Activated T-helper 1 cell treated with anti-CD3 and anti-CD28 coated beads, Interleukin-12 subunit alpha, Interleukin-12 subunit beta, Interleukin-2, Interleukin-4 antibody, amounts not matched to agents 30 ng/mL and 10 ng/mL and 1 ng/mL, durations not matched to agents 14 hours and 24 hours and 36 hours (primary cell): ENCODE measurements at places on chromosomes 7 and 10. TPM values are rescaled to one million over a fixed set of nuclear protein-coding genes. Genes with fewer than 3 reads are reported as not detected.

DNA sequence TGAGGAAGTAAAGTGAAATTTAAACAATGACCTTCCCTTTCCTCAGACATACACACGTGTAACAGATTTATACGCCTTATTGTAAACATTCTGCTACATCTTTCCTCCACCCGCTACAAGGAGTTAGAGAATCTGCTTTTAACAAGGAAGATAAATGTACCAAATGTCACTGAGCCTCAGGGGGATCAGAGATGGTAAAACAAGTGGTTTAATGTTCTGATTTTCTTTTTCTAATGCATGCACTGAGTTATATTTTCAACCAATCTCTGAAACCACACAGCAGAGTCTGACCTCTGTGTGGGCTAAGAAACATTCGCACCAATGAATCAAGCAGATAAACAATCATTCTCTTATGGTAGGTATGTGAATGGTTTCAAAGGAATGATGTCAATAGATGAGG, 599.5 kb downstream of the ARL4A start:
- H3K36me3 ChIP-seq = no peaks in the 10 kb centered on the region
- no peaks in the 10 kb centered on the region for H3K27me3 ChIP-seq
- H3K4me1 ChIP-seq = no peaks in the 10 kb centered on the region
- no peak overlapping the region for H3K27ac ChIP-seq

SHLD2 gene
- 41.3 and 42.1 TPM in 2 replicates for total RNA-seq

PRKAR2B gene
- 0.42 and 1.0 TPM in 2 replicates for total RNA-seq

- peaks cover 32% of the 10 kb centered on the region for H3K4me1 ChIP-seq
- H3K27ac ChIP-seq = no peak overlapping the region
- DNase-seq = no peak
- H3K36me3 ChIP-seq = no peaks in the 10 kb centered on the region
- H3K4me3 ChIP-seq = no peak overlapping the region
Measured at GRCh38 chr10:70652761-70653657, 19.3 kb upstream of the ADAMTS14 start.

EFCAB10 gene
- total RNA-seq = not detected in 2 replicates

- H3K27me3 ChIP-seq = peaks cover 43% of the 10 kb centered on the region
- H3K36me3 ChIP-seq = no peaks in the 10 kb centered on the region
- DNase-seq = no peak
- H3K27ac ChIP-seq = no peak overlapping the region
- H3K4me3 ChIP-seq = peak overlapping the region; percentile 49
Measured at GRCh38 chr10:17616403-17617030, 657 bp downstream of the HACD1 start.

DNA sequence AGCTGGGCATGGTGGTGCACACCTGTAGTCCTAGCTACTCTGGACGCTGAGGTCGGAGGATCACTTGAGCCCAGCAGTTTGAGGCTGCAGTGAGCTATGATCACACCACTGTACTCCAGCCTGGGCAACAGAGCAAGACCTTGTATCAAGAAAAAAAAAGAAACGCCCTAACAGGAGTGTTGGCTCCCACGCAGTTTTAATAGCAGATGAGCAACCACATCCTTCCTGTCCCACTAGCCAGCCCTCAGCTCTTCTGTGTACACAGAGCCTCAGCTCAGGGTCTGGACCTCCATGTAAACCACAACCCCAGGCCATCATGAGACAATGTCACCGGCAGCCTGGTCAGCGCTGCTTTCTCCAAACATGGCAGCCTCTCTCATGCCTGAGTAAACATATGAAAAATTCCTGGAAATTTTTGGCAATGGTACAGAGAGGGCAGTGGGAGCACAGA, 108.2 kb downstream of the PIP4K2A start:
- H3K4me3 ChIP-seq = peak overlapping the region; percentile 3
- peaks cover 39% of the 10 kb centered on the region for H3K36me3 ChIP-seq
- peaks cover 70% of the 10 kb centered on the region for H3K4me1 ChIP-seq
- H3K27ac ChIP-seq = no peak overlapping the region

DNA sequence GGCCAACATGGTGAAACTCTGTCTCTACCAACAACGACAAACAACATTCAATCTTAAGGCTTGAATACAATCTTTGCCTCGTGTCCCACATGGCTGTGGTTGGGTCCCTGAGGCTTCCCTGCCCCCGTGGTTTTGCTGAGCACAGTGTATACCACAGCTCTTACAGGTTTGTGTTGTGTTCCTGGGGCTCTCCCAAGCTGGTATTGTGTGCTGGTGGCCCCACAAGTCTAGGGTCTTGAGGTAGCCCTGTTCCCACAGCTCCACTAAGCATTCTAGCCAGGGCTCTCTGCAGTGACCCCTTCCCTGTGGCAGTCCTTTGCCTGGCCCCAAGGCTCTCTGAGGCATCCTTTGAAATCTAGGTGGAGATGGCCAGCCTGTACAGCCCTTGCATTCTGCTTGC, 68.0 kb upstream of the CCNY start:
- DNase-seq = no peak
- H3K36me3 ChIP-seq = no peaks in the 10 kb centered on the region
- no peaks in the 10 kb centered on the region for H3K27me3 ChIP-seq
- H3K4me3 ChIP-seq = no peak overlapping the region
- H3K27ac ChIP-seq = no peak overlapping the region

COL13A1 gene
- total RNA-seq = not detected in 2 replicates

SLC39A12 gene
- not detected in 2 replicates for total RNA-seq

KCNH2 gene
- 0.20 and 0.49 TPM in 2 replicates for total RNA-seq

GRCh38 chr7:117667456-117667855, 187.6 kb downstream of the CFTR start:
- no peak overlapping the region for H3K27ac ChIP-seq
- H3K4me1 ChIP-seq = no peaks in the 10 kb centered on the region
- H3K4me3 ChIP-seq = no peak overlapping the region
- peaks cover 2% of the 10 kb centered on the region for H3K27me3 ChIP-seq
- DNase-seq = no peak

DNA sequence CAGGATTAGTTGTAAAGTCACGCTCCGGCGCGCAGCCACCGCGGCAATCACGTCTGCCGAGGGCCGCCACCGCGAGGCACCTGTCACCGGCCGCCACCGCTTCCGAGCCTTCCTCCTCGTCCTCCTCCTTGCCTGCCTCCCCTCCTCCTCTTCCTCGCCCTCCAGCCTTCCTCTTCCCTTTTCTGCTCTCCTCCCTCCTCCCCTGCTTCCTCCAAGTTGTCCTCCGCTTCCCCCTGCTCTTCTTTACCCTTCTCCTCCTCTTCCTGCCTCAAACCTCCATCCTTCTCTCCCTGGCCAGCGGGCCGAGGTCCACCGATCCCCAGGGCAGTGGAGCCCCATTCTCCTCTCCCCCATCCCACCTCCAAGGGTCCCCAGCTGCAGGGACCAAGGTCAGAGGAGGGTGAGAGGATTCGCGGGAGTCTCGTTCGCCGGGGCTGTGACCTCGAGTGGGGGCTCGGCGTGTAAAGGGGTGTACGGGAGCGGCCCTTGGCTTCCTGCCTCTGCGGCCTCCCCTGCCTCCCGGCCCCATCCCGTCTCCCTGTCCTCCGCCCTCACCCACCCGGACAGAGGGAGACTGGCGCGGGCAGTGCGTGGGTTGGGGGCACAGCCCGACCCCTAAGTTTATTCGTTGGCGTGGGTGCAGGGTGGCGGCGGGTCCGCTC, 89.5 kb upstream of the PAX2 start:
- peaks cover 75% of the 10 kb centered on the region for H3K27me3 ChIP-seq
- peaks cover 2% of the 10 kb centered on the region for H3K36me3 ChIP-seq
- no peak for DNase-seq
- H3K27ac ChIP-seq = peak overlapping the region; percentile 62

TMEM184A gene
- total RNA-seq = 0.03 TPM in 1 of 2 replicates, not detected in the other

DNA sequence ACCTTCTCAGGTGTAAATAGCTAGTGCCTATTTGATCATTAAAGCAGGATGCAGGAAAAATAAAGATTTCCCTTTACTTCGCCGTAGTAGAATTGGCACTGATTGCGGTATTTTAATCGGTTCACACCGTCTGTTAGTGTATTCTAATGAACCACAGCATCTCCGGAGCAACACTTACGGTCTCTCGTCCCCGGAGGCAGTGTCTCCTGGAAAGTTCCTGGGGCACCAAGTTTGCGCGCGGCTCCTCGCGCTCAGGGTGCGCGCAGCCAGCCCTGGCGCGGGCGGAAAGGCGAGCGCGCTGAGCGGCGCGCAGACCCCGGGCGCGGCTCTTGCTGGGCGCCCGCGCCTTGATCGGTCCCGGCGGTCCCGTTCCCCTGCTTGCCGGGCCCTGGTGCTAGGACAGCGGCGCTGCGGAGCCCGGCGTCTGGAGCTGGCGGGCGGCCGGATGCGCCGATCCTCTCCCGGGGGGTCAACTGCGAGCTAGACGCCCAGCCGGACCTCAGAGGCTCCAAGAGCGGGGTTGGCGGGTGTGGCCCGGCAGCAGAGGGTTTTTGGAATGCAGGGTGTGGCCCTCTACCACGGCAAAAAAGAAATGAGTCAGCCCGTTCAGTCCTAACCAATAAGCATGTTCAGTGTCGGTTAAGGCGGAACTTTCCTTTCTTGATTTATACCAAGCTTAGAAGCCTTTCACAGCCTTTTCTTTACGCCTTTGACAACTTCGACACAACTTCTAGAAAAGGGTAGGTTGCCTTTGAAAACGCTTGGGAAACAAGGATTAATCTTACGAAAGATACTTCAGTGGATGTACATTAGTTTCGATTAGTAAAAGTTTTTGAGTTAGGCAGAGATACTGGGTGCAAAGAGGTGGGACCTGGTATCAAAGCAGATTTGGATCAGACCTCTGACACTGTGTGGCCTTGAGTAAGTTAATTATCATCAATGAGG, 166.8 kb upstream of the ASAH2 start:
- peak overlapping the region; percentile 85 for H3K27ac ChIP-seq
- H3K4me3 ChIP-seq = peak overlapping the region; percentile 92
- peaks cover 74% of the 10 kb centered on the region for H3K4me1 ChIP-seq
- peaks cover 9% of the 10 kb centered on the region for H3K36me3 ChIP-seq

GRCh38 chr10:128032466-128032865, 93.8 kb downstream of the MKI67 start:
- peaks cover 5% of the 10 kb centered on the region for H3K4me1 ChIP-seq
- H3K27me3 ChIP-seq = no peaks in the 10 kb centered on the region
- no peaks in the 10 kb centered on the region for H3K36me3 ChIP-seq
- no peak for DNase-seq

ACTA2 gene
- total RNA-seq = 10.9 and 12.2 TPM in 2 replicates

GRCh38 chr7:17774716-17775288, 165.5 kb downstream of the SNX13 start:
- H3K27ac ChIP-seq = no peak overlapping the region
- no peak for DNase-seq
- no peak overlapping the region for H3K4me3 ChIP-seq
- H3K4me1 ChIP-seq = peaks cover 7% of the 10 kb centered on the region
- peaks cover 4% of the 10 kb centered on the region for H3K27me3 ChIP-seq

DNA sequence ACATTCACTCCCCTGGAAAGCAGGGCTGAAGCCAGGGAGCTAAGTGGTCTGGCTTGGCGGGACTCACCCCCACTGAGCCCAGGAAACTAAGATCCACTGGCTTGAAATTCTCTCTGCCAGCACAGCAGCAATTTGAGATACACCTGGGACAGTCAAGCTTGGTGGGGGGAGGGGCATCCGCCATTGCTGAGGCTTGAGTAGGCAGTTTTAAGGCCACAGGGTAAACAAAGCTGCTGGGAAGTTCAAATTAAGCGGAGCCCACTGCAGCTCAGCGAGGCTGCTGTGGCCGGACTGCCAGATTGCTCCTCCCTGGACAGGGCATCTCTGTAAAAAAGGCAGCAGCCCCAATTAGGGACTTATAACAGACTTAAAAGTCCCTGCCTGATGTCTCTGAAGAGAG, 108.2 kb upstream of the FAM13C start:
- DNase-seq = no peak
- H3K36me3 ChIP-seq = no peaks in the 10 kb centered on the region
- no peak overlapping the region for H3K4me3 ChIP-seq
- no peak overlapping the region for H3K27ac ChIP-seq

- H3K4me3 ChIP-seq = no peak overlapping the region
- no peaks in the 10 kb centered on the region for H3K4me1 ChIP-seq
- H3K27ac ChIP-seq = no peak overlapping the region
- no peaks in the 10 kb centered on the region for H3K36me3 ChIP-seq
- no peak for DNase-seq
Measured at GRCh38 chr10:130741901-130742855, 569.3 kb downstream of the TCERG1L start.

DNA sequence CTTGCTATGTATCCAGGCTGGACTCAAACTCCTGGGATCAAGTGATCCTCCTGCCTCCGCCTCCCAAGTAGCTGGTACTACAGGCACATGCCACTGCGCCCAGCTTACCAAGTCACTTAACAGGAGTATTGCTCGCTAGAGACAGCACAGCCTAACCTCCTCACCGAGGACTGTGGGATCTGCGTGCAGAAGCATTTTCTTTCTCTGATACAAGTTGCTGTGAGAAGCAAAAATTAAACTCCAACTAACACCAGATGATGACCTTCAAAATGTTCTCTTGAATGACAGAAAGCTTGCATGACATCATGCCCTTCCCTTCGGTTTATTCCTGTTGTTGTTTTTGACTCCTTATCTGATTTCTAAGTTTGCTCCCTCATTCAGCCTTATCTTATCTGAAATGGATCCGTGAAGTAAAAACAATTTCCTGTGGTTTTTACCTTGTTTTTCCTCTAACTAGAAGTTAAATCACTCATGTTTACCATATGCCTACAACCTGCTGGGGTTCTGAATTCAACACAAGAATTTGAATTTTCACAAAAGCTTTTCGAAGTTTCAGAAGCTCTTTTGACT, 94.4 kb upstream of the KIF5B start:
- peak overlapping the region; percentile 37 for H3K4me3 ChIP-seq

ELAPOR2 gene
- total RNA-seq = 1.3 and 2.3 TPM in 2 replicates

DNA sequence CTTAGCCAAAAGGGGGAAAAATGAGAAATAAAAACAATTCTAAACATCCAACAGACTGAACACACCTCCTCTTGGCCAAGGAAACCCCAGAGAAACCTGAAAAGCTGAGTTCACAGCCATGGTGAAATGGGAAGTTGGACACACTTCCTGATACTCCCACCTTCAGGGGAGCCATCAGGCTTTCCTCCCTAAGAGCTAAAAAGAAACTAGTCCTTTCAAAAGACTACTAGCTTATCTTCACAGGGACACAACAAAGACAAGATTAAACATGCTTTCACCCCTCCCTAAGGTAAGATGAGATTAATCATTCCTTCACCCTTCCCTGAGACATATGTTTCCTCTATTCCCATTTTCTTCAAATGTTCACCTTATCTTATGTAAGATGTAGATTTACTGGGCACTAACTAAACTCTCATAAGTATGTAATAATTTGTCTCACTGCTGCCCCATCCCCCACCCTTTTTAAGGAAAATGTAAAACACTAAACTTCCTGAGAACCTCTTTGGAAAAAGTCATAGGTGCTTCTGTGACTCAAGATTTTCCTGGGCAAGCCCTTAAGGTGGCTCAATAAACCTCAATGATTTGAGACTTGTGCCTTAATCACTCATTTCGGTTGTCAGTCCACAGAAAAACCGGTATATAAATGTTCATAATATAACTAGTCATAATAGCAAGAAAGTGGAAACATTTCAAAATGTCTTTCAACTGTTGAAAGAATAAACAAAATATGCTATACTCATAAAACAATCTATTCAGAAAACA, 40.5 kb downstream of the HTR7 start:
- H3K4me1 ChIP-seq = no peaks in the 10 kb centered on the region
- no peak overlapping the region for H3K4me3 ChIP-seq
- no peaks in the 10 kb centered on the region for H3K36me3 ChIP-seq
